ENCODE measurements at places on chromosomes 5 and 9. TPM values are rescaled to one million over a fixed set of nuclear protein-coding genes. Genes with fewer than 3 reads are reported as not detected.

Gene SPINK4
- total RNA-seq: not detected

Gene MGAT4B
- total RNA-seq: 95.3 TPM

Gene IZUMO3
- total RNA-seq: not detected

Gene FAM200C
- total RNA-seq: 3.8 TPM

Gene HEMGN
- total RNA-seq: not detected

Gene PTGS1
- total RNA-seq: 0.34 TPM

Gene TMEM174
- not detected for total RNA-seq

Gene HAND1
- not detected for total RNA-seq
